Aorta (tissue), 5 donors: ENCODE measurements at places on chromosomes 13 and 19. TPM values are rescaled to one million over a fixed set of nuclear protein-coding genes. Genes with fewer than 3 reads are reported as not detected.
A peak's percentile ranks its signal among the peaks of the same experiment; 100 is the strongest.

The NEK5 gene
- 1.4 TPM for total RNA-seq

The LIN7B gene
- 9.7 TPM for total RNA-seq

The GRIK5 gene
- total RNA-seq = 20.8 TPM

The KEAP1 gene
- total RNA-seq = 62.8 TPM

The AKAP11 gene
- 34.4 TPM for total RNA-seq

The PABPC3 gene
- 0.23 TPM for total RNA-seq

DNA sequence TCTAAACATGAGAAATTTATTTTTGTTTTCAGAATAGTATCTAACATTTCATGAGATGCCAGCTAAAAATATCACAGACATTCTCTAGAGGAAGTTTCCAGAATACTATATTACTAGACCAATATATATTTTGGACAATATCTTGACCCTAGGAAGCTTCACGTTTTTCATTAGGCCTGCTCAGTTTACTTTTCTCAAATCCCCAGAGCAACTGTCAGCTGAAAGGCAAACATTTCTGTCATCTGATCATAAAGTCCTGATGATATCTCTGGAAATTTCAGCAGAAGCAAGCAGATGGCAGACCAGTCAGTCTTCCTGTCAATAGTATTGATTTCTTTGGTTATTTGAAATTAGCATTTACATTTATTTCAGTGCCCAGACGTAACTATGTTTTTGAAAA is 4.0 kb downstream of the POSTN start:
- no peak for DNase-seq

DNA sequence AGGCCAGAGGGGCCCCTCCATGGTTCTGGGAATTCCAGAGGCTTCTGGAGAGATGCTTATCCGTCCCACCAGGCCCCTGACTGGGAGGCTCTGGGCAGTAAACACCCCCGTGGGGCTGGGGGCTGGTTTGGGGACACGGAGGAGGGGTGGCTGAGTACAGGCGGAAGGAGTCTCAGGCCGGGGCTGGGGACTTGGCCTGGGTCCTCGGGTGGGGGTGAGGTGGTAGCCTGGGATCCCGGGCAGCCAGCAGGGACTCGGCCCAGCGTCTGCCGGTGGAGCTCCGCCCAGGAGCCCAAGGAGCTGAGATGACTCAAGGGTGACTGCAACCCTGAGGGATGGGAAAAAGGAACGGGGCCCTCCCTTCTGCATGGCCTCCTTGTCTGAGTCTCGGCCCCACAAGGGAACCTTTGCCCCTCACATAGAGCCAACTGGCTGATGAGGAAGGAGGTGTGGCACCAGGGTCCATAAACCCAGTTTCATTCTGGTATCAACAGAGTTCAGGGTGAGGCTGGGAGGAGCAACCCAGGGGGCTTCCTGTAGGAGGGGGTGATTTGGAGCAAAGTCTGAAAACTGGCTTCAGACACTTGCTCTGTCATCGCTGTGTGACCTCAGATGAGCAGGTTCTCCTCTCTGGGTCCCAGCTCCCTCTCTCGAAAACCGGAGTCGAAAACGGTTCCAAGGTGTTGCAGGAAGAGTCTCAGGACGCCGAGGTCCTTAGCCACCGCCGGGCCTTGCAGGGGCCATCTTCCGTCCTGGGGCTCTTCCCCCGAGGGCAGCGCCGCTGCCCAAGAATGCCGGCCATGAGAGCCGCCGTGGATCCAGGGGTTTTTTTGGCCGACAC is 809 bp downstream of the MISP start:
- peak; percentile 81 for DNase-seq

DNA sequence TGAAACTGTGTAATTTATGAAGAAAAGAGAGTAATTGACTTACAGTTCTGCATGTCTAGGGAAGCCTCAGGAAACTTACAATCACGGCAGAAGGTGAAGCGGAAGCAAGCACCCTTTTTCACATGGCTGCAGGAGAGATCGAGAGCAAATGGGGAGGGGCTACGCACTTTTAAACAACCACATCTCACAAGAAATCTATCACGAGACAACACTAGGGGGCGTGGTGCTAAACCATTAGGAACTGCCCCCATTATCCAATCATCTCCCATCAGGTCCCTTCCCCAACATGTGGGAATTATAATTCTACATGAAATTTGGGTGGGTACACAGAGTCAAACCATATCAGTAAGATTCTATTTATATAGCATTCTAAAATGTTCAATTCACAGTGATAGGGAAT is 114.8 kb upstream of the TRPC4 start:
- no peak for DNase-seq

- DNase-seq = no peak
These were observed 578.2 kb upstream of the SLITRK6 start for GRCh38 chr13:86377451-86377850.

DNA sequence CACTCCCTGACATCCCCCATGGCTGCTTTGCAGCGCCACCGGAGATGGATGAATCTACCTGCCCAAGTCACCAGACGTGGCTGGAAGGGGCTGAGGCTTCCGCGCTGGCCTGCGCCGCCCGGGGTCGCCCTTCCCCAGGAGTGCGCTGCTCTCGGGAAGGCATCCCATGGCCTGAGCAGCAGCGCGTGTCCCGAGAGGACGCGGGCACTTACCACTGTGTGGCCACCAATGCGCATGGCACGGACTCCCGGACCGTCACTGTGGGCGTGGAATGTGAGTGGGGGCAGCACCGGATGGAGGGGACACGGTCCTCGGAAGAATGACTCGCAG is 4.6 kb downstream of the ICAM5 start:
- no peak for DNase-seq

DNA sequence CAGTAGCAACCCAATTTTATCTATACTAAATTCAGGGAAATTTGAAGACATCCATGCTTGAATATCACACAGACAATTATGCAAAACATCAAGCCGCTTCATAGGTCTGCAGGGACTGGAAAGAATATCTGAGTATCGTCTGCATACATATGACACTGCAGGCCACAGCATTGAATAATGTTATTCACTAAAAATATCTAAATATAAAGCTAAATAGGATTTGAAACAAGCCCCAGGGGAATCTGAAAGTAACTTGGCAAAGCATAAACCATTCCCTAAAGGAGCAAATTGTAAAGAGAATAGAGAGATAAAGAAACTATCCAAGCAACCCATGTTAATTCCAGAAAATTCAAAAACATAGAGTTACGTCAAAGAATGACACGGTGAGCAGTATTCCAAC is 1251.0 kb downstream of the PCDH17 start:
- DNase-seq = no peak

DNA sequence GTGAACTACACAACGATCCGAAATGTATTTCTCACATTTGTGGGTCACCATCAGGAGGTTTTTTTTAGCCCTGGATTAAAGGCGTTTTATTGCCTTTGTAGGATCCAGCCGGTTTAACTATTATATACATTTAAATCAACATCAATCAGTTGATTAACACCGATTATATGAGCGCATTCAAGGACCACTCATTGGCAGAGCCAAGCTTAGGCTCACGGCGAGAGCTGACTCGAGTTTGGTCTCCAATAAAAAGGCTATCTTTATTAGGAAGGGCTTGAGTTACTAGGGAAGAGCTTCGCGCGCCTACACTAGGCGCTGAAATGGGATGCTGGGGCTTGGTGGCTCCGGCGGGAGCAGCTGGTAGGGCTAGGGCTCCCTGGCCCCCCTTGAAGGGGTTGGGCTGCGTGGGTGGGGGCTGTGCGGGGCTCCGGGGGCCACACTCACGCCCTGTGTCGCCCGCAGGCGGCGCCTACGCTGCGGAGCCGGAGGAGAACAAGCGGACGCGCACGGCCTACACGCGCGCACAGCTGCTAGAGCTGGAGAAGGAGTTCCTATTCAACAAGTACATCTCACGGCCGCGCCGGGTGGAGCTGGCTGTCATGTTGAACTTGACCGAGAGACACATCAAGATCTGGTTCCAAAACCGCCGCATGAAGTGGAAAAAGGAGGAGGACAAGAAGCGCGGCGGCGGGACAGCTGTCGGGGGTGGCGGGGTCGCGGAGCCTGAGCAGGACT is 4.2 kb downstream of the PDX1 start:
- DNase-seq = no peak
